Stimulated activated CD8-positive, alpha-beta memory T cell treated with anti-CD3 and anti-CD28 coated beads, Interleukin-15, amount 100 ng/mL, for 4 hours (primary cell): ENCODE measurements at places on chromosomes 2 and 18.

DNA sequence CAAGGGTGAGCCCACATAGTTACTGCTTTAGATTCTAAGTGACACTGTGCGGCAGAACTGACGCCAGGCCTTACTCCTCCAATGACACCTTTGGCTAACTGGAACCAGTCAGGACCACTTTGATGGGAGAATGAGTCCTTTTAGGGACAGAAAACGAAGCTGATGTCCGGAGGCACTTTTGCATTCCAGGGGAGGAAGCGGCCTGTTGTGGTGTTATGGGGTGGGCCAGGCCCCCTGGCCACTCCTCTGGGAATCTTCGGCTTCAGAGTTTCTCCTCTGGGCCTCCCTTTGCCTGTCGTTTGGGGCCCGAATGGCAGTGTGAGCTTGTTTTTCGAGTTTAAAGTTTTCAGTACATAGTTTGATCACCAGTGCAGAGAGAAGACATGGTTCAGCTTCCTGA is 65.9 kb downstream of the MBP start:
- no peak for DNase-seq

DNA sequence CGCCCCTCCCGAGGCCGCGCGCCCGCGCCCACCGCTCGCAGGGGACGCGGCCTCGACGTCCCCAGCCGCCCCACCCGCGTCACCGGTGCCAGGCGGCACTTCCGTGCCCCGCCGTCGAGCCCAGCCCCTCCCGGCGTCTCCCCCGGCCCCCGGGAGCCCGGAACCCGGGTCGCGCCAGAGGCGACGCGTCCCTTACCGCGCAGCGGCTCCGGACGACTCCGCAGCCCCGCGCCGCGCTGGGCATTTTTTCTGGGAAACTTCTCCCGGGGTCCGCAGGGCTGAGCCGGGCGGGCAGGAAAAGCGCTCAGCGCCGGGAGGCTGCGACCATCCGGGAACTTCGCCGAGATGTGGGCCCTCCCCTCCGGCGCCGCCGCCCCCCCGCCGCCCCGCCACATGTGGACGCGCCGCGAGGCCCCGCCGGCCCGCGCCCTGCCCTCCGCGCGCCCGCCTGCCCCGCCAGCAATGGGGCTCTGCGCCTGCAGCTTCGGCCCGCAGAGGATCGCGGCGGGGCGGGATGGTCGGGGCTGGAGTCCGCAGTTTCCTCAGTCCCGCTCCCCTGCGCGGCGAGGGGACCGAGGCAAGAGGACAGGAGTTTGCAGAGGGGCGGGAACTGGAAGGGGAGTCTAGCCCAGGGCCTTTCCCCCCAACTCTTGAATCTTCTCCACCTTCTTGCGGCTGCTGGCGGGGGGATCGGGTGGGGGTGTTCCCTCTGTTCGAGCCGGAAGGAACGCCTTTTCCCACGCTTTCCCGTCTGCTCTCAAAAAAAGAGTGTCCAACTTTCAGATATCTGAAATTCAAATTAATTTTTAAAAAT is 81.5 kb downstream of the CHRNA1 start:
- DNase-seq = peak; percentile 12

- no peak for DNase-seq
Observed at GRCh38 chr2:20381457-20381856, 30.8 kb upstream of the PUM2 start.

DNA sequence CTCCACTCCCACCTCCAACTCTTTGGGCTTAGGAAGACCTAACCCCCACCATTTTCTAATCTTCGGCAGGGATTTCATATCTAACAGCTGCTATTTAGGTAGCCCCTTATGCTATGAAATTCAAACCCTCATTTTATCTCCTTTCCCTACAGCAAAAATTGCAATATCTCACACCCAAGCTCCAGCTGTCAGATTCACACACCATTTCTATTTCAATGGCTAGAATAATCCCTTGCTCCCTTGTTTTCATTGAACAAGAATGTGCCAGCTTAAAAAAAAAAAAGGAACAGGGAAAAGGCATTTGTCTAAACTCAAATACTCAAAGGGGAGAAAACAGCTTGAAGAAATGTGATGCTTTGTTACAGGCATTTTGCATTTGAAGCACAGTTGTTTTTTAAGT is 850.6 kb upstream of the ACVR2A start:
- no peak for DNase-seq

- DNase-seq = no peak
Observed at GRCh38 chr2:16103614-16104314, 163.4 kb downstream of the MYCN start.

DNA sequence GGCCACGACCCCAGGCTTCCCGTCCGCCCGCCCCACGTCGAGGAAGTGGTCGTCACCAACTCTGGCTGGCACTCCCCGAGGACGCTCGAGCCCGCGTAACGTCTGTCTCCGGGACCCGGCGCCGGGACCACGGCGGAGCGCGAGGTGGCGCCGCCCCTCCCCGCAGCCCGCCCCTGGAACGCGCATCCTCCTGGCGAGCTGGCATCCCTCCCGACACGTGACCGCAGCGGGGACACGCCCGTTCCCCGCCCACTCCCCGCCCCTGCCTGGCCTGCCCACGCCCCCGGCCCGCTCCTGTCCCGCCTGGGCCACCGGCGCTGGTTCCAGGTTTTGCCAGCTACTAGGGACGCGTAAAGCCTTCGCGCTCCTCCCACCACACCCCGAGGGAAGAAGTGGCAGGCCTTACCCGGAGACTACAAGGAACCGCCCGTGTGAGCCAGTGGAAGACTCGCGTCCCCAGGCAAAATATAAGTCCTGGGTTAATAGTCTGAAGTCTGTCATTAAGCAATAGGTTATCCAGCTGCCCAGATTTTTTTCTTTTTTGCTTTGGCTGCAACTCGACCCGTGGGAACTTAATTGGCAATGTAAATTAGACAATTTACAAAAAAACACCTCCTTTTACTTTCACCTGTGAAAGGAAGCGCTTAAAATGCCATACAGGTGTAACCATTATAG is at the start of gene OSBPL1A:
Gene OSBPL1A (minus strand): TSS at position 131 of the 675 bp plus-strand sequence. CDS start 20,291 bp downstream, outside the sequence.
- DNase-seq = peak; percentile 59

DNA sequence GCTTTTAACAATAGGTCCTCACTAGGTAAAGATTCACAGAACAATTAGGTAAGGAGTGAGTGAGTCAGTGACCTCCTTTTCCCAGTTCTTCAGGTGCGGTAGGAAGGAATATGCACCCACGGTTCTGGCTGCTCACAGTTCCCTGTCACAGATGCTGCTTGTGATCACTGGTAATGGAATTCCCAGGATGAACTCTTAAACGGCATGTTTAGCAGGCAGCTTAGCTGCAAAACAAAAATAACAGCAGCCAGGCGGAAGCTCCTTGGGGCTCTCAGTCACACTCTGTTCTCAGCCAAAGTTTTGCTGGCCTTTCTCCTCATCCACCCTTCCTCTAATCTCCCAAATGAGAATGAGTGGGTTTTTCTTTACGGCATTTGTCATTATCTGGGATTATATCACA is 274.5 kb downstream of the MYT1L start:
- no peak for DNase-seq

DNA sequence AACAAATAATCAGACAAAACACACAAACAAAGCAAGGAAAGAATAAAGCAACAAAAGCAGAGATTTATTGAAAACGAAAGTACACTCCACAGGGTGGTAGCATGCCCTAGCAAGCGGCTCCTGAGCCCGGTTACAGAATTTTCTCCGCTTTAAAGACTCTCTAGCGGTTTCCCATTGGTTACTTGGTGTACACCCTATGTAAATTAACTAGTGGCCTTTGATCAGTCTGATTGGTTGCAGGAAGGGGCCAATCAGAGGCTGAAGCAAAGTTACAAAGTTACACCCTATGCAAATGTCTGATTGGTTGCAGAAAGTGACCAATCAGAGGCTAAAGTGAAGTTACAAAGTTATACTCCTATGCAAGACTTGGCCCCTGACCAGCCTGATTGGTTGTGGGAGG is 242.9 kb downstream of the LDLRAD4 start:
- no peak for DNase-seq

GRCh38 chr2:83689402-83689801 is 769.7 kb downstream of the SUCLG1 start:
- no peak for DNase-seq

GRCh38 chr2:195677884-195678283 is 20.9 kb downstream of the SLC39A10 start:
- DNase-seq = no peak

DNA sequence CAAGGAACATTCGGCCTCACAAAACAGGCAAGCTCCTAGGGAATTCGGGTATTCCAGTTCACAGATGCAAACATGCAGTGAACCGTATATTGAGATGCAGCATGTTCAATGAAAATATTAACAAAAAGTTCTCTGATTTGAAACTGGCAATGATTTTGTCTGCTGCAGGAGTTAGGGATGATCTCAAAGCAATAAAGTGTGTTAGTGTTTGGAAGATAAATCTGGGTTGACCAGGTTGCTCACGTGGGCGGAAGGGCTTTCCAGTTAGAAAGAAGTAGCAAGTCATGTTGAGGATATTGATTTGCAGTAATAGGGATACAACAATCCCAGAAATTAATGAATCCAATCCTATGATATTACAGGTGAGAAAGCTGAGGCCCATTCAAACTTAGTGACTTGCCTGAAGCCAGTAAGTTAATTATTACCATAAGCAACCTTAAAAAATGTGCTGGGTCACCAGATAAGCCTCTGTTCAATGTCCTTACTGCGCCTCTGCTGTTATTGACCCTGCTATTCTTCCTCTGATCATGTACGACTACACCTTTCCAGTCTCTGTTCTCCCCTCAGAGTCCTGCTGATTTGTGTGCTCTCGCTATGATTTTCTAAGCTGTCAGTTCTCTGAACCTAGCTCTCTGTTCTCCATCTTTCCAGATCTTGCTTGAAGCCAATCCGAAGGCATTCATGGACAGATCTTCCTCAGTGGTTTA is 370.8 kb downstream of the DSEL start:
- DNase-seq = no peak

- DNase-seq = no peak
Observed at GRCh38 chr18:31497836-31498573, at the start of gene DSG2. Gene DSG2, plus strand, starts transcription at chr18:31498177. Its CDS starts 75 bp downstream, at chr18:31498252.

DNA sequence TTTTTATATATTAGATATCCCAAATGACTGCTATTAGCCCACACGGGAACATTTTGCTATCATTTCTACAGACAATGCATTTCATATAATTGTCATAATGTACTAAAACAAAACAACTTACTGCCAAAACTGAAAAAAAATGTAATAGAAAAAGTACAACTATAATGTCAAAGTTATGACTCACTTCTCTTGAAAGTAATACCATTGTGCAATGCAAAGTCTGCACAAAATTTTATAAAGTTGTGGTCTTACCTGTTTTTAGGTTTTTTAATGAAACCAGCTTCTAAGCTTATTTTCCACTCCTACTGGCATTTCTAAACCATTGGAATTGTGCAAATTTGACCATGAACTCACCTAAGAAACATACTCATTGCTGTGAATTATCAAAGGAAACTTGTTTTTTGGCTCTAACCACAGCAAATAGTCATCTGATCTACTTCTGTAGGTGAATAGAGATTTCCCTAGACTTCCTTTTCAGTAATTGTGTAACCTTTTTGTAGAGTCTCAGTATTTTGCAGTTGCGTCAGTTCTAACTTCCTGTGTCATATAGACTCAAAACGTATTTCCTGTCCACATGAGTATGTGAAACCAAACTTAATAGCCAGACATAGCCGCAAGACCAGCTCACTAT is 31.9 kb upstream of the TFPI start:
- DNase-seq = no peak

GRCh38 chr2:33560017-33560416 is 39.1 kb downstream of the FAM98A start:
- DNase-seq = no peak

- DNase-seq = no peak
Observed at GRCh38 chr2:132815516-132815915, 145.5 kb upstream of the LYPD1 start.

GRCh38 chr2:8098476-8099266 is 583.2 kb upstream of the ID2 start:
- DNase-seq = no peak

DNA sequence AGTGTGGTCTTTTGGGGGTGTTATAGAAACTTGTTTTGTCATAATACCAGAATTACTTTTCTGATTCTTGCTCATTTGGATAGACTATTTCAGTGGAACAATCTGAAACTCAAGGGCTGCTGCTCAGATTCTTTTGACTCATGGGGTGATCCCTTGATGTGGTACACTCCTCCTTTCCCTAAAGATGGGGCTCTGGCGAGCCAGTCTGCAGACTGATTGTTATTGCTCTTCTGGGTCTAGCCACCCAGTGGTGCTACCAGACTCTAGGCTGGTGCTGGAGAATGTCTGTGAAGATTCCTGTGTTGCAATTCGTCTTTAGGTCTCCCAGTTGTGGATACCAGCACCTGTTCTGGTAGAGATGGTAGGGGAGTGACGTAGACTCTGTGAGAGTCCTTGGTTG is 4.2 kb upstream of the MARS2 start:
- DNase-seq = no peak

- peak; percentile 37 for DNase-seq
Observed at GRCh38 chr2:127067620-127068350, 39.2 kb downstream of the BIN1 start.

DNA sequence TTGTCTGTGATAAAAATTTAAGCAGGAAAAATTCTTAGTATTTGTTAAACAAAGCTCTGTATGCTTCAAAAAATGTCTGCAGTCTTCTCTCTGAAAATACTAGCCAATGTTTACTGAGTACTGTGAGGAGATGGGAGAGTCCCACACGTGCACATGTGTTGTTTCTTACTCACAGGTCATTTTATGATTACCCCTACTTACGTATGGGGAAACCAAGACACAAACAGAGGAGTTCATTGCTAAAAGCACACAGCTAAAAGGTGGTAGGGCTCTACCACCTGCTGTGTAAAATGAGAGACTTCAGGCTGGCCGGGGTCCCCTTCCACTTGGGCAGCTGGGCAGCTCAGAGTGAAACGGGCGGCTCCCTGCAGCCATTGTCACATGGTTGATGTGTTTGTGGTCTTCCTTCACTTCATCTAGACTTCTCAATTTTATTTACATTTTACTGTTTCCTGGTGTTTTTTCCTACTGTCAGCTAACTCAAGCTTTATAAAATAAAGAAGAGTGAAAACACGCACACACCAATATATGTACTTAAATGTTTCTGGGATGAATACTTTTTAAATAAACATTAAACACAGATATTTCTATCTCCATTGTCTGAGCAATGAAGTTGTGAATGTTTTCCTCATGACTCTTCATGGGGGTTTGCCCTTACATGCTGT is 71.2 kb downstream of the MBP start:
- DNase-seq = no peak

GRCh38 chr2:54330926-54331835 is 75.2 kb upstream of the TSPYL6 start:
- no peak for DNase-seq

DNA sequence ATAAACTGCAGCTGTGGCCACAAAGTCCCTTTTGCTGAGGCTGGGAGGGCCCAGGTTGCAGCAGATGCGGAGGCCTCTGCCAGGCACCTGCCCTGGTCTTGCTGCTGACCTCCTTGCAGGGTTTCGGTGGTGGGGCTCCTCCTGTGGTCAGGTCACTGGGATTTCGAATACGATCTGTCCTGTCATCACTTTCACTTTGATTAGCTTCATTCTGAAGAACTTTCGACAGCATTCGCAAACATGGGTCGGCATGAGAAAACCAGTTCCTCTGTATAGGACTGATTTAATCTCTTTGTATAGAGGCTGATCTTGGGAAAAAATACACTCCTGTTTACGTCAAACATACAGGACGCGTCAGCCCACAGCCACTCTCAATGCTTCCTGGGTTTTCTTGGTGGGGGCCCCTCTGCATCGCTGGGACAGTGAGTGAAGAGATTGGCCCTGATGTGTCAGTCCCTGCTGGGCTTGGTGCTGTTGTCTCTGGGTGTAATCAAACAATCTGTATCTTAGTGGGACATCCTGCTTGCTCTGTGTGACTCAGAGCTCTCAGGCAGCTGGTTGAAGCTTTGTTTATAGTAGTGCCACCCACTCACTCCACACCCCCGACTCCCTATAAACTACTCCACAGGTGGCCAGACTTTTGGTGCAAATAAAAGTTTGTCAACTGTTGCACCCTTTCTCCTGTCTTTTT is 209.4 kb upstream of the CXCR4 start:
- peak; percentile 29 for DNase-seq

- DNase-seq = no peak
Observed at GRCh38 chr2:33342705-33343104, 133.7 kb upstream of the RASGRP3 start.
